ENCODE measurements at places on chromosomes 1 and 21.

DNA sequence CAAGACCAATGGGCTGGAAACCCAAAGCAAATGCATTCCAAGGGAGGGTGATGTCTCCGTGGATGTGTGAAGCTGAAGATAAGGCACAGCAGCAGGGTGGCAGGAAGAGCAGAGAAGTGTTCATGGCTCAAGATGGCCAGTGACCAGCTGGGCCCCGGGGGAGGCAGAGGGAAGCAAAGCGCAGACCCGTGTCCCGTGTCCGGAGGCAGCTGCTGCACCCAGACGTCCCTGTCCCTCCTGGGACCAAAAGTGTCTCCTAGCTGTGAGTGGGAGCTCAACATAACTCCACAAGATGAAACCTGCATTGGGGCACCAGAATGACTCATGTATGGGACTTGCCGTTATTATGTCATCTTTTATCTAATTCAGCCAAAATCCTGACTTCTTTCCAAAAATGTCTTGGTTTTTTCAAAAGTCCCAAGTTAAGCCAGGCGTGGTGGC, 118.2 kb downstream of the RIPK4 start:
- peak; percentile 74 for DNase-seq

- no peak for DNase-seq
Measured at GRCh38 chr1:179323436-179323835, 29.8 kb downstream of the SOAT1 start.

DNA sequence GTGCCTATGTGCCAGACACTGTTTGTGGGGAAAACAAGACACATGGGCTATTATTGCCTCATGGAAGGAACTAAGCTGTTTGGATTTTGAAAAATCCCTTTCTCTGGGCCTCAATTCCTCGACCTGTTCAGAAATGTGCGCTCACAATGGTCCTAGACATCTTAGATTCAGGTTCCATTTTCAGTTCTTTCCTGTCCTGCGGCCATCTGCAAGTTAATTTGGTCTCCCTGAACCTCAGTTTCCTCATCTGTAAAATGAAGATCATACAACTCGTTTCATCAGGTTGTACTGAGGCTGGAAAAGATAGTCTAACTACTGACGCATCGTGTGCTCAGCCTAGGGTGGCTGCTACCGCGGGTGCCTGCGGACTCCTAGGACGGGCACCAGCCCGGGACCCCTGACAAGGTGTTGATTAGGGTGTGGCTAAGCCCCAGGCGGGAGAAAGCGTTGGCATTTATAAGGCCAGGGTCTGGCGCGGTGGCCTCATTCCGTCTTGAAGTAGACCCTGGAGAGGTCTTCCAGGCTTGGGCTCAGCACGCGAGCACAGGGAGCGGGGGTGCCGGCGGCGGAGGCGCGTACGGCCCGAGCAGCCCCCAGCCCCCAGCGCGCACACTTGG, 493 bp upstream of the ELOA start:
- DNase-seq, result peak; percentile 23

DNA sequence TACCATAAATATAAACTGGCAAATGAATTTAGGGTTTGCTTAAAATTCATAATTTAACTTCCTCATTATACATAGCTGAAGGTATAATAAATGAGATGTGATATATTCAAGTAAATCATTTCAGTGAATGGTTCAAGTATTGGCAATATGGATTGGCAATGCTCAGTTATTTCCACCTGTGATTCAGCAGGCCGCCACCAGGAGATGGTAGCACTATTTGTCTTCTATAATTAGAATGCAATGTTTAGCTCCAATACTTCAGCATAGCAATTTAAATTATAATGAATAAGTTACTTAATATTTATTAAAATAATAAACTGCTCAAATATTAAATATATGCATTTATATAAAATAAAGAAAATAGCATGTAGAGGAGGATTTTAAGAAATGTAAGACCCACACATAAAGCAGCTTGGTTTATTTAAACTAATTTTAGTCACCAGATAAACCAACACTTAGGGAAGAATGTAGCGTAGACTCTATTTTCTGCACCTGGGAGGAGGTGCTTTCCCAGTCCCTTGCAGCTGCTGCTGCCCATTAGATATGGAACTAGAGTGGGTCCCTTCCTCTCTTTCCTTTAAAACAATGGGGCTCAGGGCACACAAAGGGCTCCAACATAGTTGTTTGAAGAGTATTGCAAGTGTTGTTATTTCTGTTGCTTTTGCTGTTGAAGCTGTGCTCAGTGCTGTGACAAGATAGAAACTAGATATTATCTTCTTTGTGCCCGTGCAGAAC, 62.1 kb downstream of the PLPPR4 start:
- DNase-seq, result no peak

GRCh38 chr1:180939711-180940103, 27.0 kb downstream of the KIAA1614 start:
- no peak for DNase-seq

DNA sequence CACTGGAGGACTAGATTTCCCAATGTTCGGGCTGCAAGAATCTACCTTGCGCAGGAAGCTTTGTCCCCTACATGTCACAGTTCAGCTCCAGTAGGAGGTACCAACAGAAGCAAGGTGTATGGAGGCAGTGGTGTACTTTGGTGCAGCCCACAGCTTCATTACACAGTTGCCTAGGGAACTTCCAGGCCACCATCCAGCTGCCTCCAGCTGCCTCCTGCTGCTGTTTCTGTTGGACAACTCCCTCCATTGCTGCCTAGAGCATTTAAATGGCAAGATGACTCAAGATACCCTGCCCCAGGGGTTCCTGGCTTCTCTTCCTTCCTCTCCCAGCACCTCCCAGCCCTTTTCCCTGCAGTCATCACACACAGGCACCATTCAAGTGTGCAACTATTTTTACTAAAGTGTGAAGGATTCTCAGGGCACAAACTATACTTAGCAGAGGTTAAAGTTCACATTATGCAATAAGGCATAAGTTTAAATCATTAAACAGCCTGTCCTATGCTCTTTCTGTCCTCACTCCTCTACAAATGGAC, 39.0 kb upstream of the ATP1A1 start:
- DNase-seq, result peak; percentile 39

DNA sequence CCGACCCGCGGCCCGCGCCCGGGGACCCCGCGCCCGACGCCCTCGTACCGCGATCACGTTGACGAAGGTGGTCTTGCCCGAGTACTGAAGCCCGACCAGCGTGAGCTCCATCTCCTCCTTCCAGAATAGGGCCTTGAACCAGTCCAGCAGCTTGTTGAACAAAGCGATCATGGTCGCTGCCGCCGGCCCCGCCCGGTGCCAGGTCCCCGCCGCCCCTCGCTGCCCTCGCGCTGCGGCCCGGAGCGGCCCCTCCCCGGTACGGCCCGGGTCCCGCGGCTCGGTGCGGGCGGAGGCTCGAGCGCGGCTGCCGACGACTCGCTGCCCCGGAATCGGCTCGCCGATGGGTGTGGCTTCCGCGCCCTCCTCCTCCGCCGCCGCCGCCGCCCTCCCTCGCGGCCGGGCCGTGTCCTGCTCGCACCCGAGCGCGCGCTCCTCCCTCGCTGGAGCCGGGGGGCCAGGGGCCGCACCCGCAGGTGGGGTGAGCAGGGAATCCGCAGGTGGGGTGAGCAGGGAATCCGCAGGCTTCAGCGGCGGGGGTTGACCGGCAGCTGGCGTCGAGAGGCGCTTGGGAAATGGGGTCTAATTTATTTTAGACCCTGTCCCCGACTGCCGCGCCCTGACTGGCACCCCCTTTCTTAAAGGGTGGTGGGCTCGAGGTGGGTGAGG, at the start of gene ARL8A:
Gene ARL8A, minus strand, starts transcription at position 336 of the 666 bp plus-strand sequence. Its CDS starts 165 bp downstream, at position 171.
- peak; percentile 53 for DNase-seq

DNA sequence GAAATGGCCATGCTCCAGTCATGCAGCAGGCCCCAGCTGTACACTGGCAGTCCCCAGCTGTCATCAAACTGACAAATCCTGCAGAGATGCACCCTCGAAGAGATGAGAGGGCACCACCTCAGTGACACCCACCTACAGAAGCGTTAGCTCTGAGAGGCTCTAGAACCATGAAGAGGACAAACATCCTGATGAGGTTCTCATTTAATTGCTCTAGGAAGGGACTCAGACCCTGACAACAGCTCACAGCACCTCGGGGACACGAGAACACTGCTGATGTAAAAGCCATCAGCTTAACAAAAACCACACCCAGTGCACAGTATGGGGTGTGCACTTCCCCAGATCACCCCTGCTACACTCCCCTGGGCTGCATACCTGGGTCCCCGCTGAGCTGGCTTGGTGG, 3.4 kb downstream of the ZNF496 start:
- no peak for DNase-seq

DNA sequence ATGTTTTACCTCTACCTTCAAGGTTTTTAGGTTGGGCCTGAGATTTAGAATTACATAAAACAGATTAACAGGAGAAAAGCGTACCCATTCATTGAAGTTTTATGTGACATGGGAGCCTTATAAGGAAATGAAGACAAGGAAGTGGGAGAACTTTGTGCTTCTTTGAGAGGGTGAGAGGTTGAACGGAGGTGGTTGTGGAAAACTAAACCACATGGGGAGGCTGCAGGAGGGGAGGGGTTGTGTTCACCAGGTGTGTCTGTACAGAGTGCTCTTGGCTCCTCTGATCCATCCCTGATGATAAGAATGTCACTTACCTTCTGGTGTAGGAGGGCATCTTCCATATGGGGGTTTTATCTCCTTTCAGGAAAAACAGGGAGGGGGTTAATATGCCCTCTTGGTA, 2.7 kb downstream of the SLX9 start:
- no peak for DNase-seq

- DNase-seq, result peak; percentile 95
Measured at GRCh38 chr1:36350659-36351226, 27.3 kb upstream of the EVA1B start.

DNA sequence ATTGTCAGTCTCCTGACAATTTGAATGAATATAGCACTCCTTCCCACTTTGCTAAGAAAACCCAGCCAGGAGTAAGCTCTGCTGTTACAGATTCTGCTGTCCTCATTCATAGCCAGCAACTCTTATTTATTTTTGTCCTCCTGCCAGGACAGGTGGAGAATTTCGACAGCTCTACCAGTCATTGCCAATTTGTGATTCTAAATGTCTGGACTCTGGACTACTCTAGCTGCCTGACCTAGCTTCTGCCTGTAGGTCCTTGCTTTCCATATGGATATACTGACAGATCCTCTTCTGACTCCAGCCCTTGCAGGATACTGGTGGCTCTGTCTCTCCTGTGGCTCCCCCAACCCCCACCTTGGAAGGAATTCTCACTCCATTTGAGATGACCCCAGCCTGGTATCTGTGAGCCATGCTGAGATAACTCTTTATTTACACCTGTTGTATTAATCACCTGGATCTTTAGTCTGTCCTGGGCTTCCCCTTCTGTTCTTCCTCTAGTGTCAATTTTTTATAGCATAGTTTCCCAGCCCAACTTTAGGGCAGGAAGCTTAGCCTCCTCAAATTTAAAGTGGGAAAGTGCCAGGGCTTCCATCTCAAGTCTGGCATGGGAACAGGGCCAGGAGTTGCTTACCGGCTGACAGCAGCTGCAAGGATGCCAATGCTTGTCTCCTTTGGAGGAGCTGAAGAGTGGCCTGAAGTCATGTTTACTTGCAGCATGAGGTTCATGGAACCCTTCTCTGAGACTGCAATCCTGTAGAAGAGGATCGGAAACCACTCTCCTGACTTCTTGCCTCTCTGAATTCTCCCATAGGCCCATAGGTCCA, 6.7 kb downstream of the PM20D1 start:
- DNase-seq, result no peak

DNA sequence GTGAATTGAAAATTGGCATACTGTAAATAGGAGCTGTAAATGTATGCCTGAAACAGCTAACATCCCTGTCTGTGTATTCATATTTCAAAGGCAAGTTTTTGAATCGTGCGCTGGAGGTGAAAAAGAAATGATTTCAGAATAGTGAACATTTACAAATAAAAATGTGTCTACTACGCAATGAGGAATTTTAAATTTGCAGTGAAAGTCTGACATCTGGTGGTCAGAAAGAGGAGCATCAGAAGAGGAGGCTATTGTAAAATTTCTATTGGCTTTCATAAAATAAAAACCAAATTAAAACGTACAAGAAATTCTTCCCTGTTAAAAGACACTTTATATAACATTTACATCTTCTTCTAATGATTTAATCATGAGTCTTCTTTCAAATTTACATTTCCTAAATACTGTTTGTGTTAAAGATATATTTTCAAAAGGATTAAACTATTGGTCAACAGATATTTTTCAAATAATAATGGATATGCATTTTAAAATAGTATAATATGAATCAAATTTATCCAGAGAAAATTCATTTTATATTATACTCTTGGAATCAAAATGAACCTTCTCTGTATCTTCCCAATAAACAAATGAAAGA, 113.7 kb upstream of the RRP15 start:
- peak; percentile 53 for DNase-seq

DNA sequence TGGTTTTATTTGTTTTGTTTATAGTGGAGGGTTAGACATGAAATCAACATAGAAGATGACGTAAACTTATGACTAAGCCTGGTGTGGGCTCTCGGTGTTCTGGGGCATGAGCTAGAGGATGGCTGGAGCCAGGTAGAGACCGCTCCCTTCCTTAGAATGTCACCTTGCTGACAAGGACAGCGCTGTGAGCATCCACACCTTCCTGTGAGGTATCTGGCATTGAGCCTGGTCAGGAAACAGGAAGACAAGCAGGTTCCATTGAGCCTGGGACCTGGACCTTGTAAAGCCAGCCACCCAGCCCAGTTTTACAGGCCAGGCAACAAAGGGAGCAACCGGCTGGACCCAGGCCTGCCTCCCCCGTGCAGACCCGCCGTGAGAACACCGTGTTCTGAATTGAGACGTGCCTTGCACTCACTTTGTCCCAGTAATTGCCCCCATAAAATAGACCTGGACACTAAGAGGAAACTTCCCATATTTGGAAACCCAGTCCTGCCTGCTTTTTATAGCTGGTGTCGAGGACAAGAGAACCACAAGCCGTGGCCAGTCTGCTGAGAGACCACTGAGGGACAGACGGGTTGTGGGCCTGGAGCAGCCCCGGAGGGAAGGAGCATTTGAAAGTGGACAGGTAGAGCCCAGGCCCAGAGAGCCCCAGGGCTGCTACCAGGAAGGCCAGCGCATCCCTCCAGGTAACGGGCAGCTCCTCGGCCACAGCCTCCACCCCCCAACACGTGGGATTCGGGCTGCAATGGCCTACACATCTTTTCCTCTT, 78.0 kb downstream of the PDE9A start:
- DNase-seq, result no peak

GRCh38 chr1:68725001-68725752, 228.3 kb upstream of the DEPDC1 start:
- peak; percentile 2 for DNase-seq

- no peak for DNase-seq
Measured at GRCh38 chr1:7440154-7440553, 330.9 kb upstream of the VAMP3 start.

- DNase-seq, result no peak
Measured at GRCh38 chr1:151294742-151295462, 12.8 kb downstream of the ZNF687 start.

GRCh38 chr1:39777306-39777705, 6.2 kb upstream of the OXCT2 start:
- no peak for DNase-seq

DNA sequence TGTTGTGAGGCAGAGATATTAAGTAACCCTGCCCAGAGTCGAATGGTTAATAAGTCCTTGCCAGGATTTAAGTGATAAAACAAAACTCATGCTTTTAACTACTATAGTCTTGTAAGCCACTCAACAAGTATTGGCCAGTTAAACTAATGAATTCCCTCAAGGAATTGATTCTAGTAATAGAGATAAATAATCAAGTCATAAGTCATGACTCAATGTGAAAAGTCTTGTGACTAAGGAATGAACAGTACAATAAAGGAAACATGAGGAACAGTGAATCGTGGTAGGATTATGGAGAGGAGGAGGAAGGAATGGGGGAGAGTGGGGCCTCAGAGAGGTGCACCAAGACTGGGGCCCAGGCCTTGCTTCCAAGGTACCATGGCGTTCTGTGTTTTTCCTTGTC, 104.7 kb downstream of the FGGY start:
- no peak for DNase-seq
